ENCODE measurements at places on chromosomes 16 and 17. TPM values are rescaled to one million over a fixed set of nuclear protein-coding genes. Genes with fewer than 3 reads are reported as not detected.

LITAFD gene
- not detected for total RNA-seq

SPSB3 gene
- 39.5 TPM for total RNA-seq

CCL17 gene
- total RNA-seq, result not detected

DHRS13 gene
- total RNA-seq, result 27.2 TPM

SPATA22 gene
- not detected for total RNA-seq

SLC6A4 gene
- not detected for total RNA-seq

MMD gene
- total RNA-seq, result 48.4 TPM

GAA gene
- total RNA-seq, result 51.6 TPM

PRSS8 gene
- total RNA-seq, result not detected

PRRT2 gene
- 3.2 TPM for total RNA-seq

NSF gene
- 42.5 TPM for total RNA-seq

IRX3 gene
- total RNA-seq, result not detected

KRT39 gene
- total RNA-seq, result not detected

GPRC5C gene
- 1.1 TPM for total RNA-seq

TBC1D28 gene
- total RNA-seq, result not detected
